ENCODE measurements at places on chromosomes 6 and 20.

DNA sequence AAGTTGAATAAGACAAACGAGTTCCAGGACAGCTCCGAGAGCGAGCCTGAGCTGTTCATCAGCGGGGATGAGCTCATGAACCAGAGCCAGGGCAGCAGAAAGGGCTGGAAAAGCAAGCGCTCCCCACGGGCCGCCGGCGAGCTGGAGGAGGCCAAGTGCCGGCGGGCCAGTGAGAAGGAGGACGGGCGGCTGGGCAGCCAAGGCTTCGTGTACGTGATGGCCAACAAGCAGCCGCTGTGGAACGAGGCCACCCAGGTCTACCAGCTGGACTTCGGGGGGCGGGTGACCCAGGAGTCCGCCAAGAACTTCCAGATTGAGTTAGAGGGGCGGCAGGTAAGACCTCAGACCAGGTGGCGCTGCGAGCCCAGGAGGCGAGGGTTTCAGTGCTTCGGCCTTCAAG, 56.0 kb upstream of the TMEM181 start:
- DNase-seq: no peak

- DNase-seq: peak; percentile 57
Measured at GRCh38 chr6:84428300-84428907, 201.0 kb upstream of the CEP162 start.

DNA sequence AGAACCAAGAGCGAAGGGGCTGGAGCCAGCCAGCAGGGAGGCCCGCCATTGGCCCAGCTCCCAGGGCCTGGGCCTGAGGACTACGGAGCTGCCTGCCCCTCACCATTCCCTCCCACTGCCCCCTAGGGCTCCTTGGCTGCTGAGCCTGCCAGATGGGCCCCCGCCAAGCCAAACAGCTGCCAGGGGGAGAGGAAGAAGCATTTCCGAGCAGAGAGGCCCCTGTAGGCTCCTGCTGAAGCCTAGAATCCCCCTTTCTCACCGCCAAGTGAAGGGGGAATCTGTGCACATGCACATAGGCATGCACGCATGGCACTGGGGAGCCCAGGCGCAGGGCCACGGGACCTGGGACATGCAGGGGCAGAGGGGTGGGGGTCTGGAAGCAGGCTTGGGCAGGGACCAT, 28.5 kb upstream of the MRPS18A start:
- no peak for DNase-seq

GRCh38 chr6:79421001-79421411, 116.2 kb downstream of the LCA5 start:
- no peak for DNase-seq

GRCh38 chr6:155710704-155711103, 255.1 kb upstream of the NOX3 start:
- DNase-seq: no peak

GRCh38 chr20:54272901-54273488, 65.1 kb downstream of the PFDN4 start:
- no peak for DNase-seq

GRCh38 chr6:69895396-69895795, 29.0 kb downstream of the COL19A1 start:
- no peak for DNase-seq

- DNase-seq: no peak
Measured at GRCh38 chr20:3420211-3420707, 12.8 kb upstream of the DNAAF9 start.

DNA sequence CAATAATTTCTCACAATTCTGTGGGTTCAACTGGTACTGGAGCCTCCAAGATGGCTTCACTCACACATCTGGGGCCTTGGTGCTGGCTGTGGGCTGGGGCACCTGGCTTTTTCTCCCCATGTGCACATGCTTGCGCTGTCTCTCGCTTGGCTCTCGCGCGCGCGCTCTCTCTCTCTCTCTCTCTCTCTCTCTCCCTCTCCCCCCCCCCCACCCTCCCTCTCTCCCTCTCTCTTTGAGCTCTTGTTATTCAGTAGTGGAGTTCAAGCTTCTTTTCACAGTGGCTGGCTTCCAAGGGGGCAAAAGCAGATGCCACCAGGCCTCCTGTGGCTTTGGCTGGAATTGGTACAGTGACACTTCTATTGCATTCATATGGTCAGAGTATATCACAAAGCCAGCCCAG, 10.8 kb upstream of the TBCC start:
- DNase-seq: no peak

- DNase-seq: no peak
Measured at GRCh38 chr20:57389695-57390603, 1.2 kb upstream of the RBM38 start.

GRCh38 chr20:19949195-19949867, 67.8 kb upstream of the NAA20 start:
- DNase-seq: no peak

- DNase-seq: no peak
Measured at GRCh38 chr6:130574146-130574545, 208.3 kb downstream of the TMEM200A start.

- no peak for DNase-seq
Measured at GRCh38 chr6:119481976-119482375, 132.4 kb upstream of the MAN1A1 start.

GRCh38 chr20:8601542-8601912, 467.4 kb upstream of the PLCB4 start:
- no peak for DNase-seq

DNA sequence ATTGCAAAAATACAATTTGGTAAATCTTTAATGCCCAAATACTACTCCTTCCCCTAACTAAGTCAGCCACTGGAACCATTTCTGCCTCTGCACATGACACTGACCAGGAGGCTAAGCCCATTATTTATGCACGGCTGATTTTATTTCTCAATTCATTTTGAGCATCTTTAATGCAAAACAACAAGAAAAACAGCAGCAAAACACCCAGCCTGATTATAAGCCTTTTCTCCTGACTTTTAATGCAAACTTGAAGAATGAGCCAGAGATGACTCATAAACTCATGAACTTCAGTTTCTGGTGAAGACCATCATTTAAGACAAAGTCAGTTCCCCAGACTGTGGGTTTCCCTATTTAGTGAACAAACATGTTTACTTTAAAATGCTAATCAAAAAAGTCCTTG, 51.6 kb downstream of the CYP24A1 start:
- no peak for DNase-seq

DNA sequence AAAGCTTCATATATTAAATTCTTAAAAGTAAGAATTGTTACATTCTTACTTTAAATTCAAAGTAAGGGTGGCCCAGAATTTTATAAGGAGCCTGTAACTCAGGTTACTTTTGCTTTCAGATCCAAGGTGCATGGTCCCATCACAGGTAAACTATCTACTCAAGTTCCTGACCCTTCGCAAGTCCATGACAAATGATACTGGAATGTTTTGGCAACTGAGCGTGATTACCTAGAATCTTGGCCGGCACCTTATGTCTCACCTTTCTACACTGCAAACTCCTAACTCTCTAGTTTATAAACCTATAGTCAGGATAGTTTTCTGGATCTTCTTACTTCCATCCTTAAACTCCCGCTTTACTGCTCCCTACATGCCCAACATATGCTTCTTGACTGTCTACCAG, 67.9 kb upstream of the HMGN3 start:
- no peak for DNase-seq

GRCh38 chr6:154304191-154304590, 52.4 kb downstream of the IPCEF1 start:
- DNase-seq: no peak

GRCh38 chr6:105628156-105628860, 225.4 kb upstream of the PREP start:
- no peak for DNase-seq

GRCh38 chr6:148924226-148925012, 177.6 kb downstream of the UST start:
- DNase-seq: no peak

GRCh38 chr6:147022041-147022440, 182.2 kb upstream of the STXBP5 start:
- DNase-seq: no peak

GRCh38 chr6:121652726-121653623, 217.5 kb downstream of the GJA1 start:
- no peak for DNase-seq

DNA sequence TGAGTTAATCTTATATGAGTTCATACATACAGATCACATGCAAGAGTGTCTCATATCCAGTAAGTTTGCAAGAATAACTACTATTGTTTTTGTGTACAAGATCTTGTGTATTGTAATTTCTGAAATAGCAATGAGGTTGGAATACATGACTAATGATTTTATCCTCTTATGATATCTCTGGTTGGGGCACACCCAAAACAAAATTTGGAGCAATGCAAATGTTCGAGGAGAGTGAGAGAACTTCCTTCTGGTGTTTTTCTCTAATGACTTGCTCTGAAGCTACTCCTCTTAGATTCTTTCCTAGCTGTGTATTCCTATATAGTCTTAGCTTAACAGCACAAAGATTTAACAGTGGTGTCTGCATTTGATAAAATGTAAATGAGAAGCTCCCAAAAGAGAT, 252.5 kb downstream of the LAMA2 start:
- no peak for DNase-seq

DNA sequence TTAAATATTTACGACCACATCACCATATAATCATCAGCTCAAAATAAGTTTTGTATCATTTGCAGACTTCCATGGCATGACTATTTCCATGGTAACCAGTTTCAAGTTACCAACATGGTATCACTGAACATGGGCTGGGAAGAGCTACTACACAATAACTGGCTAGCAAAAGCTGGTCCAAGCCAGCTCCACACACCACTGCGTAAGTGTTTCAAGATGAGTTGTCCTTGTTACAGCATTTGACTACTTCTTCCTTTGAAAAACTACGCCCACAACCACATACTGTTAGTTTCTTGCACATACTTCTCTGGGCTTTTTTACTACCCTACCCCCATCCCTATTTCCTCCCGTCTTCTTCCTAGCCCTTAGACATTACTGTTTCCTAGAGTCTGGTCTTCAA, 8.5 kb downstream of the CD164 start:
- DNase-seq: no peak

- no peak for DNase-seq
Measured at GRCh38 chr6:148596891-148597455, 149.9 kb upstream of the UST start.

- DNase-seq: no peak
Measured at GRCh38 chr6:100435299-100435698, 29.4 kb downstream of the SIM1 start.

- no peak for DNase-seq
Measured at GRCh38 chr6:6837541-6838080, 249.1 kb downstream of the LY86 start.

- peak; percentile 54 for DNase-seq
Measured at GRCh38 chr6:24666097-24666640, 530 bp downstream of the TDP2 start.

DNA sequence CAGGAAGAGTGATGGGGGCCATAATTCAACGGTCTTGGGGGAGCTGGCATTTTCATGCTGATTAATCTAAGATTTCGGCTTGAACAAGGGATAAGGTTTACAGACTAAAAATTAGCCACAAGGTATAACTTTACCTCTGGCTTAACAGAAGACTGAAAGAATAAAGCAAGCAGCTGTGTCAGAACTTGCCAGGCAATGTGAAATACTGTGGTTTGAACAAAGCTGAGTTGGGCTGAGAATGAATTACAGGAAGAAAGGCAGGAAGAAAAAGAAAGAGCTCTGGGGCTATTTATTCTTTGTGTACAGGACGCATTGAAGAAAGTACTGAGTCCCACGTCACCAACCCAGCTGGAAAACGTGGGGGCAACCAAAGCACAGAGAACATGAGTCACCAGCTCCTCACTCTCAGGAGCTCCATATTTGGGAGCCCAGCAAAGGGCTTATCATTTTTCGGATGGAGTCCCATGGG, 121.5 kb upstream of the NEDD9 start:
- DNase-seq: no peak
